ENCODE measurements at places on chromosomes 12 and 14.
A peak's percentile ranks its signal among the peaks of the same experiment; 100 is the strongest.

DNA sequence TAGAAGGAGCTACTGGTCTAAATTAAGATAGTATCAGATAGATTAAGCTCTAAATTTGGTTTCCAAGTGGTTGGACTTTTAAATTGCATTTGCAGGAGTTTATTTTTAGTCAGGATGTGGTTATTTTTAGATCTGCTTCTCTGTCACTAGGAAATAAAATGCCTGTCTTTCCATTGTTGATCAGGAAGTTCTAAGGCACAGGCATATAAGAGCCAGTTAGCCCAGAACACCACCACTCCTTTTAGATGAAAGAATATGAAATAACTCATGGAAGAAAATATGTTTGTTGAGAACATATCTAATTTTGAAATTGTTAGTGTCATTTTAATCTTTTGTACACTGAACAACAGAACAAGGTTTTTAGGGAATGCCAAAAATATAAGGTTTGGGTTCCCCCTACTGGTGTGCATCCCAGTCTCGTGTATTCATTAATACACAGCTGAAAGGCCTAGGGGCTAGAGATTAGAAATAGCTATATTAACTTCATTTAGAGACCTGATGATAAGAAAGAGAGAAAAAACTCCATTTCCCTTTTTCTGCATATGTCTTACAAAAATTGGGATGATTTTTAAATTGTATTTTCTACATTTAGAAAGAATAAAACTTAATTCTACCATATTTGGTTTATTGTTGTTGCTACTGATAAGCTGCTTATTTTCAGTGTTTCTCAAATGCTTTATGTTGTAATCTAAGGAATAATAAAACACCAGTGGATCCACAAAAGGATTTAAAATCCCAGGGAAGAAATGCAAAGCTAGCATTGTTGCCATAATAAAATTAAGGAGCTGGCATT is 67.2 kb downstream of the RIC8B start:
- peak; percentile 58 for DNase-seq

DNA sequence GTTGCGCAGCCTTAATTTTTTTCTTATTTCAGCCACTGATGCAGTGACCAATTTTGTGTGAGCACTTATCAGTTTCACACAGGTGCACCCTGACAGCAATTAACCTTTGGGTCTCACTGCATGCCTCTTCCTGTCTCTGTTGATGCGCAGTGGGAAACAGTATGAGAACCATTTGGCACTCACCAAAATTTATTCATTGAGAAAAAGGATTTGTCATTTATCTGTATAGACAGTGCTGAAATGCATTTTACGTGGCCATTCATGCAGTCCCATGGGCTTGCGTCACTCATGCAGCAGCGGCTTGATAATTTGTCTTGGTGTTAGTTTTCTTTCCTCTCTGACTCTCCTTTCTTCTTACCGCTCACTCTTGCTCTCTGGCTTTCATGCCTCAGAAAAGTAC is 157.5 kb downstream of the C12orf75 start:
- DNase-seq: no peak

DNA sequence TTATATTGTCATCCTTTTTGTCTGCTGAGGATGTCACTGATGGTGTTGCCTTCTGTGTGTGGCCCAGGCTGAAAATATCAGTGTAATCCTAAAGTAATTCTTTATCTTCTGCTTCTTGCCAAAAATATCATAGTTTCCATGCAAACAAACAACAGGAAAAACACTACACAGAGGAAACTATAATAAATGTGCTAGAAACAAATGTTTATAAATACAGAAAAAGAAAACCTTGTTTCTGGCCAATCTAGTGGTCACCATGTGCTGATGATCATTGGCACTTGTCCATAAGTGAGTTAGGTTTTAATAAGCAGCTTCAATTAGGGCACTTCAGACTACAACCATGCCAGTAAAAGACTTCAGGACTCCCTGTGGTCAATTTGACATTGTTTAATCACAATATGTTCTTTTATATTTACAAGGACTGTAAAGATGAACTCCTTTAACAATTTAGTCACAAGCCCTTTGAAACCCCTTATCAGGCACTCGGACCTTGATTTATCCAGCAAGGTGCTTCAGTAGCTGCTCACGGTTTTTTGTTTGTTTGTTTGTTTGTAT is 124.8 kb downstream of the TMTC3 start:
- DNase-seq: peak; percentile 62

DNA sequence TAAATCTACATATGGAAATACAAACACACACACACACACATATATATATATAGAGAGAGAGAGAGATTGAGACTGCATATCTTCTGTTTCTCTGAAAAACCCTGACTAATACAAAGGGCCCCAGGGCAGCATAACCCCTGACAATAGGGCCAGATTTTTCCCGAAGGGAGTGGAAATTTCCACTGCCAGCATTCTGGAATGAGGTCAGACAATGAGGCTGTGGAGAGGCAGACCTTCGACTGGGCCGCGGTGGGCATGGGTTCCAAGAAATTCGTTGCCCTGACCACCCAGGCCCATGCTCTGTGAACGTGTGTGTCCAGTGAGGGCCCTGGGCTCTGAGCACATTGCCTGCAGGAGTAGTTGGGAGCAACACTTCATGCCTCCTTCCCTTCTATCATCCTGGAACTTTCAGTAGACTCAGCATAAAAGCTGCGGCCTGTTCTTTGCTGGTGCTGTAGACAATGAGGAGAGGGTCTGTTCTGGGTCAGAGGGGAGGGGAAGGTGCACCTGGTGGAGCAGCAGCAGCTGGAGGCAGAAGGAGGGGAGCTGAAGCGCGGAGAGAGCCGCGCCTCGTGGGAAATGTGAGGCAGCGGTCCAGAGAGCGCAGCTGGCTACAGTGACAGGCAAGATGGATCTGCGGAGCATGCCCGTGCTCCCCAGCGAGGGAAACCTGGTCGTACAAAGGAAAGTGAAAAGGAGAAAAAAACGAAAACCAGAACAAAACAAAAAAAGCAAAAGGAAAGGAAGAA is 25.6 kb upstream of the CCDC60 start:
- DNase-seq: peak; percentile 7

DNA sequence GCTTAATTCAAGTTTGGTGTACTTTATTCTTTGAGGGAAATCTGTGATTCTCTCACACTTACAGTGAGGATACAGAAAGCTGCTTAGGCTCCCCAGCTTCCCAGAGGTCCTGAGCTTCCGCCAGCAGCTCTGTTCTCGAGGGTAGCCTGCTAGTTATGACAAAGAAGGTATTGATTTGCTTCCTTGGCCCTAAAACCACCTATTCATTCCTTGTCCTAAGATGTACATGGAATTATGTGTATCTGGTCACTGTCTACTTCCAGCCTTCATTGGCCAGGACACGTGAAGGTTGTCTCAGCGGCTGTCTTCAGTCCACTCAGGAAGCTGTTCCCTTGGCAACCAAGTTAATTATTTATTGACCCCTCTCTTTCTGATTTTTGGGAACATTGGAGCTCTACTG is 55.7 kb downstream of the GALNT8 start:
- no peak for DNase-seq

GRCh38 chr14:101178184-101179072 is 274.9 kb upstream of the RTL1 start:
- no peak for DNase-seq

- DNase-seq: peak; percentile 81
Measured at GRCh38 chr12:3041558-3042164, 35.5 kb upstream of the TSPAN9 start.

DNA sequence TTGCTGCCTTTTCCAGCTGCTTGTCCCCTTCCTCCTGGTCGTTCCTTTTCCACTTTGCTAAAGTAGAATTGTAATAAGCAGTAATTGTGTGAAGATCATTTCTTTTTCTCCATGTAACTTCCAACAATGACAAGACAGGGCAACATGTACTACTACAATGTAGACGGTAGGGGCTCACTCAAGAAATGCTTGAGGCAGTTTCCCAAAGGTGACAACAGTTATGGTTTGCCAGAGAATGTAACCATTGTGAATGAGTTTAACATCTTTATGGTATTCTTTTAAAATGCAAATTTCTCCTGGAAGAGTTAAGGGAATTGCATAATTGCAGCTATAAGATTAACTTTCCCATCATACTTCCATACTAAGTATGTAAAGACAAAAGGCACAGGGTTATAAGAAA is 23.8 kb upstream of the PHLDA1 start:
- DNase-seq: no peak

DNA sequence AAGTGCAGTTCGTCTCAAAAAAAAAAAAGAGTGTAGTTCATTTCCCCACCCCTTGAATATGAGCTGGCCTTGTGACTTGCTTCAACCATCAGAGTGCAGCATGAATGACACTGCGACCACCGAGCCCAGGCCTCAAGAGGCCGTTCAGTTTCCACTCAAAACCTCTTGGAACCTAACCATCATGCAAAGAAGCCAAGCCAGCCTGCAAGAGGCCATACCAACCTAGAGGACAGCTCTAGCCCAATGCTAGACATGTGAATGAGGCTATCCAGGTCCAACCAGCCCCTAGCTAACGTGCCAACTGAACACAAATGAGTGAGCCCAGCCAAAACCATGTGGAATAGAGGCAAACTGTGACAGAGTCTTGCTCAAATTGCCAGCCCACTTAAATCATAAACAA is 29.7 kb downstream of the R3HDM2 start:
- no peak for DNase-seq
